ENCODE measurements at places on chromosomes 6 and 20.

DNA sequence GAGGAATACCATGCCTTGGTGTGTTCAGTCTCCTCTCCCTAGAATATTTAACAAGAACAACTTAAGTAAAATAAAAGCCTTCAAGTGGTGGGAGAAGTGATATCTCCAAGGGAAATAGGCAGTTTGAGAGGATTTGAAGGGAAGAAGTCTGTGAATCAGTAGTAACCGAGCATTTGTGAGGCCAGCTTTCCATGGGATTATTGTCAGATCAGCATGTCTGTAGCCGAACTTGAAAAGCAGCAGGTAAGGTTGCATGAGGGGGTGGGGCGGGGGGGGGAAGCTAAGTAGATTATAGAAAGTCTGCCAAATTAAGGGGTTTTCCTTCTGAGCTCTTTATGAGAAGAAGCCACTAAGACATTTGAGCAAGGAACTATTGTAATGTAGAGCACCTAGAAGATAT is 92.6 kb downstream of the GRIK2 start:
- DNase-seq, result no peak

- no peak for DNase-seq
These were observed 17.5 kb downstream of the CITED2 start for GRCh38 chr6:139356924-139357323.

DNA sequence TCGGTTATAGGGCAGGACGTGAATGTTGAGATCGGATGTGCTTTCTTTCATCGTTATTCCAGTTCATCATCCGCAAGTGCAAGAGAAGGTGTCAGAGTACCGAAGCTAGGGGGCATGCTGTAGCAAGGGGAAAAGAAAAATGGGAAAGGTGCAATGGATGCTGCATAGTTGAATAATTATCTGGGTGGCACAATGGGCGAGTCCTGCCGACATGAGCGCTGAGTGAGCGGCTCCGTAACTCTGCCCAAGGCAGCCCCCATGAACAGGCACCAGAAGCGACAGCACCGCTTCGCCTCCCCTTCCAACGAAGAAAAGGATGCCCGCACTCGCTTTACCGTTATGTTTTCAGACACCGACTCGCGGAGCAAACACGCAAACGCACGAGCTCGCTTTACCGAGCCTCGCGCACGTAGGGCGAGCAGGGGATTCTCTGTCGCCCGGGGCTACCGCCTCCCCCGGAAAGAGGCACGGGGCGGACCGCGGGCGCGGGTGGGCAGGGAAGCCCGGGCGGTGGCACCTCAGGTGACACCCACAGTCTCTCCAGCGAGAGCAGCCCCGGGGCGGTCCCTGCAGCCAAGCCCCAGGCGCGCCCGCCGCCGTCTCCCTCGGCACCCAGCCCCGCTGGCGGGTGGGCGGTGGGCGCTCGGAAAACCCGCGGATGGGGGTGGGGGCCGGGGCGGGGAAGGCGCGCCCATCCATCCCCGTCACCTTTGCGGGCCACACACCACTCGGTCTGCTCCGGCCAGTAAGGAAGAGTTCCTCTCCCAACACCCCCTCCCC is 654 bp downstream of the WASF1 start:
- peak; percentile 15 for DNase-seq

DNA sequence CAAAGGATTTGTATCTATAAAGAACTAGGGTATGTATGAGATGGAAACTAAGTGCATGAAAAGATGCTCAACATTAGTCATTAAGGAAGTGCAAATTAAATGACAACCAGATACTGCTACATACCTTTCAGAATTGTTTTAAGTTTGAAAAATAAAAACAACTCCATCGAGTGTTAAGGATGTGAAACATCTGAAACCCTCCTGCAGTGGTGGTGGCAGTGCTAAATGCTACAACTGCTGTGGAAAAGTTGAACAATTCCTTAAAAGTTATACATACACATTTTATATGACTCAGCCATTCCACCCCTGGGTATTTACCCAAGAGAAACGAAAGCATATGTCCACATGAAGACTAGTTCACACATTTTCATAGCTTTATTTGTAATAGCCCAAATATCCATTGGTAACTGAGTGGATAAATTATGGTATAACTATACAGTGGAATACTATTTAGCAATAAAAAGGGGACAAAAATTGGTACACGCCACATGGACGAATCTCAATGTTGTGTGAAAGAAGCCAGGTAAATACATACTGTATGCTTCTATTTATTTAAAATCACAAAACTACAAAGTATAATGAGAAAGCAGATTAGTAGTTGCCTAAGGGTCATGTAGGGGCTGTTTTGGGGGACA is 10.6 kb downstream of the ARMH2 start:
- DNase-seq, result no peak

DNA sequence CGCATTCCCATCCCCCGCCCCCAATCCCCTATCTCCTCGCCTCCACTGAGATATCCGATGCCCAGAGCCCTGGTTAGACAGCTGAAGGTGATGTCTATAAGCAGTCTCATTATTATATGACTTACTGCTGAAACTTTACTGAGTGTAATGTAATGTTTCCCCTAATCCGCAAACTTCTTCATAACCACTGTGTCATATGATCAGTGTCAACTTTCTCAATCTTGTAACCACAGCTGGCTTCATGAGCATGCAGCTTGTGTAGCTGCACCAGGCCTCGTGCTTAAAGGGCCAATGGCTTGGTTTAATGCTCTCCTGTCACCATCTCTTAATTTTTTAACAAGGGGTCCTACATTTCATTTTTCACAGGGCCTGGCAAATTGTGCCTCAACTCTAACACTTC is 8.1 kb downstream of the ASIP start:
- DNase-seq, result no peak

DNA sequence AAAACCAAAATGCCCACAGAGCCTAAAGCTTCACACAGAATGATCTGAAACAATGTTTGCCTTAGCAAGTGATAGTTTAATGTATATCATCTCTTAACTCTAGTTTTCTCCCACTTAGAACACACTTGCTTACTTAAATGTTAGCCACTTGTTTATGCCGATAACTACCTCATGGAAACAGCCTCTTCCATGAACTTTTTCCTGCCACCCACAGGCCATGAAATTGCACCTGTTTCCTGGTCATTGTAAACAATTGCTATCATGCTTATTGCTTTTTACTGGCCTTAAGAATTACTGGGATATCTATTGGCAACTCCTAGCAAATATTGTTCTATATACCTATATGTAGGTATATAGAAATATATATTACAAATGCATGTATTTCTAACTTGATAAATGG is 231.1 kb downstream of the HDGFL1 start:
- DNase-seq, result no peak

DNA sequence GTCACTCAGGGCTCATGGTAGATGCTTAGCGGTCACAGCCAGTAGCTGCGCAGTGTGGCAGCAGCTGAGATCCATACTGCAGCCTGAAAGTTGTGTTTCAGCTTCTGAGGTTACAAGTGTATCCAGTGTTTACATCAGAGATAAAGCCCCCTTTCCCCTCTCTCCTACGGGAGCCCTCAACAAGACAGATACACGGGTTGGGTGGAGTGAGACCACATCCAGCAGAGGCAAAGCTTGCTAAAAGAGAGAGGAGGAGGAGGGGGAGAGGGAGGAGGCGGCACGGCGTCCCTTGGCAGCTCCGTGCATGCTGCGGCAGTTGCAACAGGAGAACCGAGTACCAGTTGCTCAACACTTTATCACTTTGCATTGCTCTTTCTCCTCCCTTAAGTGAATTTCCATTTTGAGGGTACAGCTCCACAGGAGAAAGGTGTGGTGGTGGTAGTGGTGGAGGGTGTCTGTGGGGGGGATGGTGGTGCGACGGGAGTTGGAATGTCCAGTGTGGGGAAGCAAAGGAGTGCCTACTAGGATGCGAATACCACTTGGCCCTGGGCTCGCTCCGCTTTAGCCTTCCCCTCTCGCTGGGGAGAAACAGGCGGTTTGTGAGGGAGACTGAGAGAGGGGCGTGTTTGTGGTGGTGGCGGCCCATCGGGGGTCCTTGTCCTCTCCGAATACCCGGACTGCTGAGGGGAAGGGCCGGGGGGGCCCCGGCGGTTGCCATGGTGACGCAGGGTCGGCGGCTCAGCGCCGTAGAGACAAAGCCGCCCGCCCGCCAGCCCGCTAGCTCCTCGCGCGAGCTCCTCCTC is 405 bp upstream of the RNF182 start:
- no peak for DNase-seq

DNA sequence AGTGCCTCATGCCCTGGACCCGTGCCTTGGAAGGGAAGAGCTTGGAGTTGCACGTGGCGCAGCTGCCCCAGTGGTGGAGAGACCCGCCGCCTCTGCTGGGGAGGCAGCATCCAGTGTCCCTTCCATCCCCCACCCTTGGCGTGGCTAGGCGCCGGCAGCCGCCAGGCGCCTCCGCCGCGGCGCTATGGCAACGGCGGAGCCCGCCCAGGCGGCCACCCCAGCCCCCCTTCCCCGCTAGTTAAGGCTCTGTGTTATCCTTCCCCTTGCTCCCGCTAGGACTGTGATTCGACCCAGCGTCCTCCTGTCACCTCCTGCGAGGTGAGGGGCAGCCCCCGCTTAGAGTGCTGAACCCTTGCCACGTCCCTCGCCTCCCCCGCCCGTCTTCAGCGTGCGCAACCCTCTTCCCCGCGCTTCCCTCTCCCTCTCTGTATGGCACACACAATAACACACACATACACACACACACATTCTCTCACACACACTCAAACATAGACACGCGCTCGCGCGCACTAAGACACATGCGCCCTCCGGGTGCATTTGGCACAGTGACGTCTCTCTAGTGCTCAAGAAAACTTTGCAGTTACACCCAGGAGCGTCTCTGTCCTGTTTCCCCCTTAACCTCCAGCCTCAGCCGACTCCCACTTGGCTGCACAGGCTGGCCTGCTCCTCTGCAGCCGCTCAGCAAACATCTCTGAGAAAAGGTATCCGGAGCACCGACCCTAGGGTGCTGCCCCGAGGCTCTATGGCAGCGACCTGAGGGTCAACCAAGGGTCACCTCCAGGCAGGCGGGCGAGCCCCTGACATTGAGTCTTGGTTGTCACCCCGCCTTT is 8.5 kb downstream of the GRIK2 start:
- no peak for DNase-seq

GRCh38 chr6:137552146-137552545 is 58.0 kb upstream of the OLIG3 start:
- no peak for DNase-seq

Measured in stimulated activated CD8-positive, alpha-beta memory T cell treated with anti-CD3 and anti-CD28 coated beads, Interleukin-4, amount 100 ng/mL, for 4 hours (primary cell).